Subcutaneous adipose tissue (tissue), 4 donors: ENCODE measurements at places on chromosomes 2 and 18. TPM values are rescaled to one million over a fixed set of nuclear protein-coding genes. Genes with fewer than 3 reads are reported as not detected.

MAP2 gene
- 16.6 TPM for total RNA-seq

PUM2 gene
- total RNA-seq: 63.9 TPM

BMP10 gene
- not detected for total RNA-seq

CAPN10 gene
- total RNA-seq: 13.6 TPM

DLX1 gene
- total RNA-seq: not detected

CTAGE1 gene
- not detected for total RNA-seq

CEP76 gene
- total RNA-seq: 7.3 TPM

HS6ST1 gene
- total RNA-seq: 11.2 TPM

IL36A gene
- not detected for total RNA-seq

ZNF516 gene
- total RNA-seq: 22.3 TPM

ILKAP gene
- 42.4 TPM for total RNA-seq

FOXD4L1 gene
- total RNA-seq: not detected

ESPNL gene
- total RNA-seq: 0.22 TPM

APCDD1 gene
- total RNA-seq: 47.6 TPM

KCNK3 gene
- total RNA-seq: 5.6 TPM

TBR1 gene
- not detected for total RNA-seq

SP140 gene
- 2.4 TPM for total RNA-seq

VAMP8 gene
- 38.5 TPM for total RNA-seq

LGALSL gene
- 25.6 TPM for total RNA-seq

CXCR1 gene
- total RNA-seq: 2.3 TPM

AOX1 gene
- total RNA-seq: 232 TPM

KCNG2 gene
- total RNA-seq: not detected

CYP27A1 gene
- 11.9 TPM for total RNA-seq

GREB1 gene
- total RNA-seq: 5.7 TPM

IL36G gene
- not detected for total RNA-seq

OR6B2 gene
- total RNA-seq: not detected

C2orf80 gene
- not detected for total RNA-seq

SLC8A1 gene
- total RNA-seq: 16.1 TPM

TMEM178A gene
- total RNA-seq: 4.7 TPM

RGPD4 gene
- total RNA-seq: not detected

YIPF4 gene
- 29.4 TPM for total RNA-seq
